ENCODE measurements at places on chromosomes 7 and 10.

- DNase-seq, result no peak
Measured at GRCh38 chr10:113053091-113053490, 103.0 kb downstream of the TCF7L2 start.

GRCh38 chr7:131400681-131401176 lies 73.1 kb downstream of the MKLN1 start:
- no peak for DNase-seq

- DNase-seq, result no peak
Measured at GRCh38 chr10:5996696-5997095, 19.4 kb upstream of the IL15RA start.

DNA sequence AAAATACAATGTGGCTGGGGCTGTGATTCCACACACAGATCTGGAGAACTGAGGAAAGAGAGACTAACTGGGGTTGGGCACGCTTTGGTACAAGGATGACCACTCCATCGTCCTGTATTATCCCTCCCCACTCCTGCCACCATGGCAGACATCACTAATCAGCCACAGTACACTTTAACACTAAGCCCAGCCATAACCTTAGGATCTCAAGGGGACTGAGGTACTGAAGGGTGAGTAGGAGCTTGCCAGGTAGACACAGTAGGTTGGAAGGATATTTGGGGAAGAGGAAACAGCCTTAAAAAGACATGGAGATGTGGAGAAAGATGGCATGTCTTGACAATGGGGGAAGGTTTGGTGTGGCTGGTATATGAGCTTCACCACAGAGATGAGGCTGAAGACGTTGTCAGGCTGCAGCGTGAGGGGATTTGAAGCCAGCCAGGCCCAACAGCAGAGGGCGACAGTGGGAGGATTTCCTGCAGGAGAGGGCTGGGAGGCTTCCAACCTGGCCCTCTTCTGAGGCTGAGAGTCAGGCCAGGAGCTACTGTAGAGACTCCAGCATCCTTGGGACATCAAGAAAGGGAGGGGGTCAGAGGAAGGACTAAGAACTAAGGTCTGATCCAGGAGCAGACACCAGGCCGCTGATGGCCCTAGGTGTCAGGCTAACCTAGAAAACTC lies 58.6 kb upstream of the COL13A1 start:
- no peak for DNase-seq

DNA sequence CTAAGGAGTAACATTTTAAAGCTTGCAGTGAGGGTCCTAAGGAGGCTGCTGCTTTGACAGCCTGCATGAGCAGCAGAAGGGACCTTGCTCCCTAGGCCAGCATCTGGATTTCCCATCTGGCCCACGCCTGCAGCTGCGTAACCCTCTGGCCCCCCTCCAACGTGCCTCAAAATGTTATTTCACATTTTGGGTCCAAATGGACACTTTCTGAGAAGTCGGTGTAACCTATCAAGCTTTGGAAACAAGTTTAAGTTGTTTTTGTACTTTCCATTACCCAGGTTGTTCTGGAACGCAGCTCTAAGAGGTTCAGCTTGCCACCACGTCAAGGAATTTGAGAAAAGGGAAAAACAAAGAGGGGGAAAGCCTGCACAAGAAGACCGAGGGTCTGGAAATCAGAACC lies 338.3 kb downstream of the KCNMA1 start:
- no peak for DNase-seq

DNA sequence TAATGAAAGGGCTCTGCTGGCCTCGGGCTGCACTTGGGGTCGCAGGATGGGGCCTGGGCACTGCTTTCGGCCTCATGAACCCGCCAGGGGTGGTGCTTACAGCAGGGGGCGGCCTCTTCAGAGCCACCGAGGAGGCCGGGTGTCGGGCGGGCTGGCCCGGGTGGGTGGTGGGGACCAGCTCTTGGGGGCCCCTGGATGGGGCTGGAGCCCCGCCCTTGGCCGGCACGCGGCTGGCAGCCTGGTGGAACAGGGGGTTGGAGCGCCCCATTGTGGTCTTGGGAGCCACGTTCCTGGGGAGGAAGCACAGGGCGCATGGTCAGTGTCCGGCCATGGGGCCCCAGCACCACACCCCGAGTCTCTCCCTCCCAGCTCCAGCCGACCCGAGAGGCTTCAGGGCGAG lies 8.8 kb downstream of the ADAM8 start:
- no peak for DNase-seq

DNA sequence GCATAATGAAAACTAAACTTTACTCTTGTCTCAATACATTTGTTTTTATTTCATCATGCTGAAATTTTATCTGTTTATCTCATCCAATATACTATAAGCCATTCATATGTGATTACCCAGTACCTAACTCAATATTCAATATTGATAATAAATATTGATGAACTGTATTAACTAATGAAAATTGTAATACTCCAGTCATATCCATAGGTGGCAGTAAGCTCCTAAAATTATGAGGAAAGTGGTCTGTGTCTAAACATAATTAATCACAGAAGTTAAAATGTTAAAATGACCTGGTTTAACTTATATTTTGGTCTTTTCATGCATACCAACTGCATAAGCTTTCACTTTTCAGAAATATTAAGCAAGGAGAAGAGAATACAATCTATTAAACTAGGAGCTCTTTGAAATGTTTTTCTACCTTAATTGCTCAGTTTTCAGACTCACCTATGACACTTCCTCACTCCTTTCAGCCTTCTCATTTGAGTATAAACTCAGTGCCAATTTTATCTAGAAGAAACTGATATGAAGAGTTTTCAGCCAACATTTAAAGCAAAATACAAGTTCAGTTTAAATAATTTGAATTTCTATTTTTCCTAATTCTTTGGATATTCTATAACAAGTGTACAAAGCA lies 30.5 kb upstream of the VWDE start:
- no peak for DNase-seq

DNA sequence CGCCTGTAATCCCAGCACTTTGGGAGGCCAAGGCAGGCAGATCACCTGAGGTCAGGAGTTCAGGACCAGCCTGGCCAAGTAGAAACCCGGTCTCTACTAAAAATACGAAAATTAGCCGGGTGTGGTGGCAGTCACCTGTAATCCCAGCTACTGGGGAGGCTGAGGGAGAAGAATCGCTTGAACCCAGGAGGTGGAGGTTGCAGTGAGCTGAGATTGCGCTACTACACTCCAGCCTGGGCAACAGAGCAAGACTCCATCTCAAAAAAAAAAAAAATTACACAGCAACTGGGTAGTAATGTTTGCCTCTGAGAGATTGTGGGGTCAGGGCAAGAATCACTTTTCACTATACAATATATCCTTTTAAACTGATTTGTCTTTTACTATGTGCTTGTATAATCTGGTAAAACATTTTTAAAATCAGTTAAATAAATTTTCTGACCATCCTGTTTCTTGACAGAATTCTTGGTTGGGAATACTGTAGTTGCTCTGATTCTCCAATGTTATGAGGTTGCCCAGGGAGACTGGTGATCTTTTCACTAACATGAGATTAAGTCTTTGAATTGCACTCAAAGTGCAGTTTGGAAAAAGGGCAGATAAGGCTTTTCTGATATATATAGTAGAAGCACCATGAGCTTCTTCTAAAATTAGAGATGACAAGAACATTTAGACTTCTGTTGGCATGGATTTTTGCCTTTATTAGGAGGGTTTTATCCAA lies 1.5 kb downstream of the ENTPD7 start:
- DNase-seq, result no peak

Data from cerebellar nuclear complex (tissue), 1 donor.